ENCODE measurements at places on chromosomes 1 and 21.

DNA sequence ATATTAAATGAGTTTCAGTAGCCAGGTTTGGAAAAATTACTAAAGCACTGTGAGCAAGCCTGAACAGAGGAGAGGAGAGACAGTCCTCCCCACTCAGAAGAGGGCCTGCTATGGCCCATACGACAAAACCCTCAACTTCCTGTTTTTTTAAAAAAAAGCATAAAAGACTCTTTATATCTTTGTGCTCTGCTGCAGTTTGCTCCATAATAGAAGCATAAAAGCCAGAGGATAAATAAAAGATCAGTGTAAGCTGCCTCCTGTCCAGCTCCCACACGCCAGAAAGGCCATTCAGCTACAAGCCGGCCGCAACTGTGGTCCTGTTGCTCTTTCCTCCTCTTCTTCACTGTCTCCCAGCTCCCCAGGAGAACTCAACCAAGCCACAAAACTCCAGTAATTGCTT, 37.8 kb downstream of the NID1 start:
- no peak for DNase-seq

GRCh38 chr1:221045842-221046831, 166.9 kb downstream of the HLX start:
- no peak for DNase-seq

- no peak for DNase-seq
Observed at GRCh38 chr1:192697771-192698170, 61.8 kb downstream of the RGS13 start.

- DNase-seq = no peak
Observed at GRCh38 chr1:111052246-111052645, 87.6 kb downstream of the DRAM2 start.

GRCh38 chr1:234779160-234779538, 169.2 kb upstream of the IRF2BP2 start:
- DNase-seq = no peak

- no peak for DNase-seq
Observed at GRCh38 chr1:200250469-200250868, 159.4 kb downstream of the ZNF281 start.

- no peak for DNase-seq
Observed at GRCh38 chr1:15808955-15809354, 1.5 kb upstream of the UQCRHL start.

- no peak for DNase-seq
Observed at GRCh38 chr21:44052830-44053226, 40.7 kb downstream of the TRAPPC10 start.

DNA sequence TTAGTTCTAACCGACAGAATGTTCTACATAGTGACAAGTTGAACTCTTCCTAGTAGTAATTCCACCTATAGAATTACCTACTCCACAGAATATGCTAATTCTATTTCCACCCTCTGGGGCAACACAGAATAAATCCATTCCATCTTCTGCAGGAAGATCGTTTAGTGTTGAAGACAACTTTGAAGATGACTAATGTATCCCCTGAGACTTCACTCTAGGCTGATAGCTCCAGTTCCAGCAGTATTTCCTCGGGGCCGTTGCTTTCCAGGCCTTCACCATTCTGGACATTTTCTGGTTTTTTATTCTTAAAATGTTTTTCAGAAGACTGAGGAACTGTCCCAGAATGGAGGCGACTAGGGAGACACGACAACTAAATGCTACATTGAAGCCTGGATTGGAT, 61.0 kb upstream of the CSF1 start:
- no peak for DNase-seq

GRCh38 chr1:186765446-186765845, 63.3 kb upstream of the PLA2G4A start:
- DNase-seq = no peak

DNA sequence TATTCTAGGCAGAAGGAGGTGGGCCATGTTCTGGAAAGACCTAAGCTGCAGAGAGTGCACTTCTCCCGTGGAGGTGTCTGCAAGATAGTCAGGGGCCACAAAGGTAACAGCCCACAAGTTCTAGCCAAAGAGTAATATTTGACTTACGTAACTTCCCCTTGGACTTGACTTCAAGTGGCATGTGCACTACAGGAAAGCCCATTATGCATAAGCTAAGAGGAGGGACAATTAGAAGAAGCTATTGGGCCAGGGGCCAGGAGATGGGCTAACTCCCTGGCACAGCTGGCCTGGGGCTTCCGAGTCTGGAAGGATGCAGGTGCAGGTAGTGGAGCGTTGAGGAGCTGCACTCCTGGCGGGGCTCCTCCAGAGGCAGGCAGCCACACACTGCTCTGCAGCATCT, 58.3 kb downstream of the ERG start:
- no peak for DNase-seq

DNA sequence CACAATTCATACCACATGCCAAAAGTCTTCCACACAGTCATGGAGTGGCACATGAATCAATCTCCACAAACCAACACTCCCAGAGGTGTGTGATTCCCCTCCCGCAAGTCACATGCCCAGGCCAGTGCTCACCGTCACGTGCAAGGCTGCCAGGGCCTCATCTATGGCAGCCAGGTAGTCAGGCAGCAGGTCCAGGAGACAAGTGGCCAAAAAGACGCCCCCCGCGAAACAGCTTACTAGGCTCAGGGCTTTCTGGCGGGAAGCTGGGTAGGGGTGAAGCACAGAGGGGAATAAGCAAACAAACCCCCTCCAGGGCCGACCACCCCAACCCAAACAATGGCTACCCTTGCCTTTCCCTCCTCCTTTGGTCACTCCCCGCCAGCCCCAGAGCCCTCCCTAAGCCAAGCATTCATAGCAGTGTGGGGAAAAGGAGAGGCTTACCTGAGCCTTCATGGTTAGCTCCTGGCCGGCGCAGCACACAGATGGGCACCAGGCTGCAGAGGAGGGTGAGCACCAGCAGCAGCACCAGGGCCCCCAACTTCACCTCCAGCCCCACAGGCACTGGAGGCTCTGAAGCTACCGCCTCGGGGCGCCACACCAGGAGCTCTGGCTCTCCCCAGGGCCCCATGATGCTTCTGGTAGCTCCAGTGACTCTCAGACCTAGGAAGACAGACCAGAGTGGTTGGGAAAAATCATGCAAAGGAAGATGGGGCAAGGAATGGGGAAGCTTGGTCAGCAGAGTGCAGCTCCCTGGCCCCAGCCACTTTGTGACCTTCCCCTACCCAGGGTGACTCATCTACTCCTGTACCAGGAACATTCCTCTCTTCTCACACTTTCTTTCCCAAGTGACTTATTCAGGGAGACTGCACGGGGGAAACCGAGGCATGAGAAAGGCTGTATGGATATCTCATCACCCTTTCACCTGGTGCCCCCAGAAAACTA, 978 bp downstream of the SLC39A1 start:
- DNase-seq = no peak

- DNase-seq = no peak
Observed at GRCh38 chr1:187570166-187570565, 741.4 kb downstream of the PLA2G4A start.

GRCh38 chr1:70083519-70083918, 121.9 kb downstream of the LRRC40 start:
- no peak for DNase-seq

DNA sequence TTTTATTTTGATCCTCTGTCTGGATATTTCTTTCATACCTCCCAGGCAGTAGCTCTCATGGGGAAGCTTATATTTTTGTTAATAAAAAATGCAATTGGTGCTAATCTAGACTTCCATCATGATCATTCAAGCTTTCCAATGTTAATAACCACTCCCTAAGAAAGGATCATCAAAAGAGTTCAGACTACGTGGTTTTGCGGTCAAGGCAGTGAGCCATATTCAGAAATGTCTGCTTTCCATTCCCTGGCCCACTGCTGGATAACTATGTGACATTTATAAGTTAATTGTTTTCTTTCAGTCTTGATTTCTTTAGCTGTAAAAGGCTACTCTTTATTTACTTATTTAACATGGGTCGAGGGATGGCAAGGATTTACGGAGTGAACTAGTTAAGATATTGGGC, 414.6 kb downstream of the LMO4 start:
- DNase-seq = no peak

- DNase-seq = no peak
Observed at GRCh38 chr1:109815809-109816174, 52.1 kb upstream of the EPS8L3 start.

DNA sequence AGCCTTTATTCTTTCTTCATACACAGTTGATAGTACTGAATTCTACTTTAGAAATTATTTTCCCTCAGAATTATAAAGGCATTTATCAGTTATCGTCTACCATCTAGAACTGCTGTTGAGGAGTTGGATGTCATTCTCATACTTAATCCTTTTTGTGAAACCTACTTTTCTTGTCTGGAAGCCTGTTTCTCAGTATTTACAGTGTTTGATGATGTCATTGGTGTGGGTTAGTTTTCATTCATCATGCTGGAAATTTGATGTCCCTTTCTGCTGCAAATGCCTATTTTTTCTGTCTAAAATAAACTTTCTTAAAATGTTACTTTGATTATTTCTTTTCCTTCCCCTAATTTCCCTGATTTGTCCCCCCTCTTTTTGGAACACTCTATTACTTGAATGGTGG, 22.8 kb upstream of the ZNF281 start:
- DNase-seq = no peak

GRCh38 chr1:179126338-179127060, 44.6 kb downstream of the TOR3A start:
- DNase-seq = no peak

GRCh38 chr1:54488065-54488750, 59.8 kb upstream of the ACOT11 start:
- DNase-seq = peak; percentile 80

- peak; percentile 71 for DNase-seq
Observed at GRCh38 chr1:226643177-226643576, 94.6 kb downstream of the STUM start.

DNA sequence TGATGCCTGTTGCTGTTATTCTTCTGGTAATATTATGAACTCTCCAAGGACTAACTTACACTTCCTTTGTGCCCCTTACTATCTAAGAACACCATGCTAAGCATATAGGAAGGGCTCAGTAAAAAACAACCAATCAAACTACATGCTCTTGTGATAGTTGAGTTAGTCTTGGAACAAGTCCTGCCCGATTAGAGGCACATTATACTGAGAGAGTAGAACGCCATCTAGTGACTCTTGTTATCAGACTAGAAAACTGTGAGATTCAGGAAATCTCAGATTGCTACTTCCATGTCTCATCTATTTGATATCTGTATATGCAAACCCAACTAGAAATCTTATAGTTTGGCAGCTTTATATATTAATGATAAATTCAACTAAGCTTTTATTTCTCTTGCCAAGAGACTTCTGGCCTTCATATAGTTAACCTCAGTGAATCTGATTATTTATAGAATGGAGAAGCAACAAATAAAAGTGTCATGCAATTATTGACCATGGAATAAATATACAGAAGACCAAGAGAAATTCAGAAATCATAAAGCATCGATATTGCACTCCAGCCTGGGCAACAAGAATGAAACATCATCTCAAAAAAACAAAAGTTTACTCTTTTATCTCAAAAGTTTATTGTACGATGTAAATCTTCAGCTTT, 7.8 kb upstream of the SRRM1 start:
- no peak for DNase-seq

- no peak for DNase-seq
Observed at GRCh38 chr1:108636876-108637275, 24.0 kb downstream of the HENMT1 start.

DNA sequence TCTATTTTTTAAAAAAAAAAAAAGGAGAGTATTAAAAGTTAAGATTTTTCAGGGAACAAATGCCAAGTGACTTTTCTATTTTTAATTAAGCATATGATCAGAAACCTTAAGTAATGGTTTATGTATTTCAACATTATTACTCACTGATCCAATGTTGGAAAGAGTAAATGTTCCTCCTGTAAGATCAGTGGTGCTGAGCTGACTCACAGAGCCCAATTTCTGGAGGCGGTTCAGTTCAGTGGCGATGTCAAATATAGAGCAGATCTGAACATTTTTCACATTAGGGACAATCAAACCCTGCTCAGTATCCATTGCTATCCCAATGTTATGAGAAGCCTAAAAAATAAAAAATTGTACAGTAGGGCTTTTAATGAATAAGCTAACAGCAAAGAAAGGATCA, 28.2 kb upstream of the LRRC39 start:
- no peak for DNase-seq

DNA sequence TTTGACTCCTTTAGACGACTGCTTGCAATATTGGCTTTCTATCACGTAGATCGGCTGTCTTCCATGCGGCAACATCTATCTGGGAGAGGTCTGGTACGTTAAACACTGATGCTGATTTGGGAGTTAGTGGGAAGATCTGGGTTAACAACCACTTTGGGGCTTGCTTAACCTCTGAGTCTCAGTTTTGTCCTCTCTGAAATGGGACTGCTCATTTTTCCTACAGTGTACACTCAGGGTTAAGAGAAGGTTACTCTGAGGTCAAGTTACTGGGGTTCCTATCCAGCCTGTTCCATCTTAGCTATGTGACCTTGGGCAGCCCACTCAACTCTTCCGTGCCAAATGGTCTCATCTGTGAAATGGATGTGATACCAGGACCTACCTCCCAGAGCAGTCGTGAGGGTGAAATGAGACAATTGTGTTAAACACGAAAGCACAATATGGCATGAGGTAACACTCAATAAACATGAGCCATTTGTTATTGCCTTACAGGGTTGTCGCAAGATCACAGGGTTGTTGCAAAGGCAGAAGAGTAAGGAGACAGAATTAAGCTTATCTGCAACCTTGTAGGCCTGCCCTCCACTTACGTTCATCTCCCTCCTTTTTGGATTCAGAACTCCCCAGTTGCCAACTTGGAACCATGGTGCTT, 5.6 kb downstream of the ABCA4 start:
- DNase-seq = no peak

DNA sequence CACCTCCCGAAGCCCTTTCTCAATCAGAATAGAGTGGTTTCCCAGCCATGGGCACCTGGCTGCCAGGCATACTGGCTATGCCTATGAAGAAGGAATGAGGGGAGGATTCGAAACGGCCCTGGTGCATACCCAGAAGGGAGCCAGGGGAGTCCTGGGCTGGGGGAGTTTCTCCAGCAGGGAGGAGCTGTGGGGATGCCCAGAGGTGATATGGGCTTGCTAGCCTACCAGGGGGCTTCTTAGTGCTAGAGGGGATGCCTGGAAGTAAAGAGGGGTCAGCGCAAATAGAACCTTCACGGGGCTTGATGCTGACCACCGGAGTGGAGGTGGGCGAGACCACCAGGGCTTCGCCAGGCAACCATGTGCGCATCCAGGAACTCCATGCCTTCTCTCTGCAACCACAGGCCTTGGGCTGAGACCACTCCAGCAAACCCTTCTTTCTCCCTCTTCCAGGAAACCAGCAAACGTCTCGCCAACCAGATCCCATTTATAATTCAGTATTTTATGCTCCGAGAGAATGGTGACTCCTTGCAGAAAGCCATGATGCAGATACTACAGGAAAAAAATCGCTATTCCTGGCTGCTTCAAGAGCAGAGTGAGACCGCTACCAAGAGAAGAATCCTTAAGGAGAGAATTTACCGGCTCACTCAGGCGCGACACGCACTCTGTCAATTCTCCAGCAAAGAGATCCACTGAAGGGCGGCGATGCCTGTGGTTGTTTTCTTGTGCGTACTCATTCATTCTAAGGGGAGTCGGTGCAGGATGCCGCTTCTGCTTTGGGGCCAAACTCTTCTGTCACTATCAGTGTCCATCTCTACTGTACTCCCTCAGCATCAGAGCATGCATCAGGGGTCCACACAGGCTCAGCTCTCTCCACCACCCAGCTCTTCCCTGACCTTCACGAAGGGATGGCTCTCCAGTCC, 18.2 kb upstream of the MX1 start:
- DNase-seq = no peak

- DNase-seq = no peak
Observed at GRCh38 chr1:212267460-212267859, 17.8 kb upstream of the PPP2R5A start.

GRCh38 chr1:99407018-99407417, 142.7 kb downstream of the PLPPR4 start:
- no peak for DNase-seq

- DNase-seq = no peak
Observed at GRCh38 chr1:21099034-21099868, 77.4 kb downstream of the EIF4G3 start.

Measured in activated naive CD8-positive, alpha-beta T cell treated with anti-CD3 and anti-CD28 coated beads, Interleukin-2, amount 50 U/mL, for 24 hours (primary cell).